Activated CD4-positive, alpha-beta memory T cell treated with anti-CD3 and anti-CD28 coated beads for 36 hours (primary cell): ENCODE measurements at places on chromosomes 2 and 18. TPM values are rescaled to one million over a fixed set of nuclear protein-coding genes. Genes with fewer than 3 reads are reported as not detected.

Gene CRYGC
- total RNA-seq: not detected

Gene RHOB
- total RNA-seq: 33.6 TPM

Gene FLACC1
- total RNA-seq: 0.63 TPM

Gene ARHGAP15
- 71.2 TPM for total RNA-seq

Gene MAP3K19
- total RNA-seq: not detected

DNA sequence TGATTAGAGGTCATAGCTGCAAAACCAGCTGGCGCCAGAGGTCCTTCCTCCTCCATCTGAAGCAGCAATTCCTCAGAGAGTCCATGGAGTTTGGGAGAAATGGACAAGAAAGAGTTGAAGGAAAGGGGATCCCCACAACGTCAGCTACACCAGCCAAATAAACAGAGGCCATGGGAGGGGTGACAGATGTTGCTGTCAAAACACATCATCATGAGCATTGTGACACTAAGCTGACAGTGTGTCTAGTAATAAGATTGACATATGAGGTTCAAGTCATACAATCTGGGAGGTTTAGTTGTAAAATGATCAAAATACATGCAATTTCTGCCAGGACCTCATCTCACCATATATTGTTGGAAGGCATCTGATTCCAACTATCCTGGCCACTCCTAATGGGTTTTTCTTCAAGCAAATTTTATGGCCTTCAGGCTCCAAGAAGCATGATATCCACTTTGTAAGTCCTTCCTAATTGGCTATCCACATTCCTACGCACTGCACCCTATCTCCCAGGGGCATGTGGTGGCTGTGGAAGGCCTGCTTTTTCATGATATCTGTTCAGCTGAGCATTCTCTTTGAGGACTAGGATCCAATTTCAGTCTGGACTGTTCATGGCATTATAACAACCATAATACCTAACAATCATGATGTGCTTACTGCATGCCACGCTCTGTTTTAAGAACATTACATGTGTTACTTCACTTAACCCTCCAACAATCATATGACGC, 335.0 kb upstream of the ID2 start:
- no peak overlapping the region for H3K4me3 ChIP-seq
- H3K4me1 ChIP-seq: no peaks in the 10 kb centered on the region
- no peak for DNase-seq
- no peaks in the 10 kb centered on the region for H3K36me3 ChIP-seq
- H3K27me3 ChIP-seq: no peaks in the 10 kb centered on the region

GRCh38 chr2:204972606-204973336, 427.5 kb downstream of the PARD3B start:
- no peak overlapping the region for H3K27ac ChIP-seq
- DNase-seq: no peak
- H3K27me3 ChIP-seq: no peaks in the 10 kb centered on the region
- H3K36me3 ChIP-seq: peaks cover 5% of the 10 kb centered on the region
- H3K4me1 ChIP-seq: peaks cover 44% of the 10 kb centered on the region
- H3K4me3 ChIP-seq: no peak overlapping the region

- no peak overlapping the region for H3K27ac ChIP-seq
- no peaks in the 10 kb centered on the region for H3K36me3 ChIP-seq
- no peak overlapping the region for H3K4me3 ChIP-seq
- DNase-seq: no peak
Measured at GRCh38 chr2:17363846-17364245, 154.4 kb downstream of the RAD51AP2 start.

- H3K4me3 ChIP-seq: no peak overlapping the region
- H3K36me3 ChIP-seq: no peaks in the 10 kb centered on the region
- DNase-seq: no peak
- H3K27ac ChIP-seq: no peak overlapping the region
Measured at GRCh38 chr2:136104977-136105376, 13.0 kb downstream of the CXCR4 start.

- H3K27ac ChIP-seq: no peak overlapping the region
- no peak overlapping the region for H3K4me3 ChIP-seq
- no peaks in the 10 kb centered on the region for H3K27me3 ChIP-seq
- H3K36me3 ChIP-seq: no peaks in the 10 kb centered on the region
- H3K4me1 ChIP-seq: no peaks in the 10 kb centered on the region
- DNase-seq: no peak
Measured at GRCh38 chr18:21146016-21146415, 34.4 kb upstream of the ROCK1 start.

DNA sequence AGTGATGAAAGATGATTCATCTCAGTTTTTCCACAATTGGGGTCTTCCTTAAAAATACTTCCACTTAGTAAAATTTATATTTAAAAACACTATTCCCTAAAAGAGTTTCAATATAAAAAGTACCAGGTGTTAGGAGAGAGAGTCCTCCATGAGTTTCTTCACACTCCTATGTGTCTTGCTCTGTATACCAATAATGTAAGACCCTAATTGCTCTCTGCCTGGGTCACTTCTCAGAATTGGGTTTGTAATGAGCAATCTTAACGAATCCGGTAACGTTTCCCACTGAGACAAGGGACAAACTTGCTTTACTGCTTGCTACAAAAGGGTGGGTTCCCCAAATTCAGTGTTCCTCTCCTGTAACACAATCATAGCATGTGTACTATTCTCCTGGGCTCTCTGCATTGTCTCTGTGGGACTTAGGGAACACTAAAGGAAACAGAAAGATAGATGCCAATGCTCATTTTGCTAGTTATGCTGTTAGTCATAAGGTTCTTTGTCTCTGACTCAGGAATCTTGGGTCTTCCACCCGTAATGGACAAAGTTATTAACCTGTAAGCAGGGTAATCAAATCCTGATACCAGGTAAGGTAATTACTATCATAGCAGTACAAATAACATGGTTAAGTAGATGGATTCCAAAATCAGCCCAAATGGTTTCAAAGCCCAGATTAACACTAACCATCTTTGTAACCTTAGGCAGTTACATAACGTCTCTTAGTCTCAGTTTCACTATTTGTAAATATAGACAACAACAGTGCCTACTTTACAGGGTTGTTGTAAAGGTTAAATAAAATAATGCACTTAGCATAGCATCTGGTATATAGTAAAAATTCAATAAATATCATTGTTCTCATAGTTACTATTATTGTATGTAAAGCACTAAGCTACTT, 46.3 kb downstream of the ITSN2 start:
- no peaks in the 10 kb centered on the region for H3K27me3 ChIP-seq
- DNase-seq: no peak
- peaks cover 18% of the 10 kb centered on the region for H3K36me3 ChIP-seq

GRCh38 chr18:12011199-12011956, 30.1 kb downstream of the IMPA2 start:
- H3K4me1 ChIP-seq: no peaks in the 10 kb centered on the region
- H3K27ac ChIP-seq: no peak overlapping the region
- no peak overlapping the region for H3K4me3 ChIP-seq
- no peaks in the 10 kb centered on the region for H3K27me3 ChIP-seq

DNA sequence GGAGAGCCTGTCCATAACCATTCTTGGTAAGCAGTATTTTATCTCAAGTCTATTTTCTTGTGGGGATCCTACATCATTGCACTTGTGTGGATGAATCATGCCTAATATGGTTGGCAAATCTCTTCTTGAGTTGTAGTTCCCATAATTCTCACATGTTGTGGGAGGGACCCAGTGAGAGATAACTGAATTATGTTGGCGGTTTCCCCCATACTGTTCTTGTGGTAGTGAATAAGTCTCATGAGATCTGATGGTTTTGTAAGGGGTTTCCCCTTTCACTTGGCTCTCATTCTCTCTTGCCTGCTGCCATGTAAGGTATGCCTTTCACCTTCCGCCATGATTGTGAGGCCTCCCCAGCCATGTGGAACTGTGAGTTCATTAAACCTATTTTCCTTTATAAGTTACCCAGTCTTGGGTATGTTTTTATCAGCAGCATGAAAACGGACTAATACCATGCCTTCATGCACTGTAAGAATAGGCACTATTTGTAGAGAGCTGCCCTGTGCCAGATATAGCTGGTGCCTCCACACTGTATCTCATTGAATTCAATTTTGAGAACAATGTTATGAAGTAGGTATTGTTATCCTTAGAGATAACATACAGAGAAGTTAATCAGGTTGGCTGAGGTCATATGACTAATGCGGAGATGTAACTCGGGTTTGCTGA, 148.3 kb downstream of the PLCL1 start:
- peaks cover 46% of the 10 kb centered on the region for H3K4me1 ChIP-seq
- no peak overlapping the region for H3K4me3 ChIP-seq
- peaks cover 9% of the 10 kb centered on the region for H3K36me3 ChIP-seq
- peak; percentile 37 for DNase-seq
- H3K27me3 ChIP-seq: no peaks in the 10 kb centered on the region

- no peak overlapping the region for H3K4me3 ChIP-seq
- no peaks in the 10 kb centered on the region for H3K36me3 ChIP-seq
- H3K4me1 ChIP-seq: no peaks in the 10 kb centered on the region
- H3K27me3 ChIP-seq: no peaks in the 10 kb centered on the region
- DNase-seq: no peak
Measured at GRCh38 chr2:59653164-59653563, 900.3 kb downstream of the BCL11A start.

- H3K27ac ChIP-seq: no peak overlapping the region
- no peaks in the 10 kb centered on the region for H3K4me1 ChIP-seq
- H3K4me3 ChIP-seq: no peak overlapping the region
- no peaks in the 10 kb centered on the region for H3K36me3 ChIP-seq
Measured at GRCh38 chr2:57453945-57454344, 592.7 kb upstream of the VRK2 start.

DNA sequence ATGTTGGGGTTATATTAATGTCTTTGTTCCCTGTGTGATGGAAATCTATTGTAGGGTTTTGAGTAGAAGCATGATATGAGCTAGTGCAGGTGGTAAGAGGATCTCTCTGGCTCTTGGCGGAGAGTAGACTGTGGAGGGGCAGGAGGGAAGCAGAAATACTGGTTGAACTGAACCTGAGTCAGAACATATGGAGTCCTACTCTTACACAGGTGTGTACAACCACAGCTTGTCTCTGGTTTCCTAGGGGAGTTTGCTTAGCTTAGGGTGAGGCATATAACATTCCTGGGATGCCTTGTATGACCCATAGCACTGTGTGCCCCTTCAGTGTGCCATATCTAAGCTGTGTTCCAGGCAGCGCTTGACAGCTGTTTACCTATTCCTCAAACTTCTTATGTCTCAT, 97.3 kb upstream of the GCFC2 start:
- no peaks in the 10 kb centered on the region for H3K36me3 ChIP-seq
- no peaks in the 10 kb centered on the region for H3K4me1 ChIP-seq
- H3K27ac ChIP-seq: no peak overlapping the region
- DNase-seq: no peak
- no peak overlapping the region for H3K4me3 ChIP-seq

GRCh38 chr18:48493434-48494230, 45.2 kb upstream of the CTIF start:
- H3K4me3 ChIP-seq: no peak overlapping the region
- H3K36me3 ChIP-seq: peaks cover 2% of the 10 kb centered on the region
- no peak for DNase-seq
- H3K27me3 ChIP-seq: peaks cover 30% of the 10 kb centered on the region
- no peak overlapping the region for H3K27ac ChIP-seq

DNA sequence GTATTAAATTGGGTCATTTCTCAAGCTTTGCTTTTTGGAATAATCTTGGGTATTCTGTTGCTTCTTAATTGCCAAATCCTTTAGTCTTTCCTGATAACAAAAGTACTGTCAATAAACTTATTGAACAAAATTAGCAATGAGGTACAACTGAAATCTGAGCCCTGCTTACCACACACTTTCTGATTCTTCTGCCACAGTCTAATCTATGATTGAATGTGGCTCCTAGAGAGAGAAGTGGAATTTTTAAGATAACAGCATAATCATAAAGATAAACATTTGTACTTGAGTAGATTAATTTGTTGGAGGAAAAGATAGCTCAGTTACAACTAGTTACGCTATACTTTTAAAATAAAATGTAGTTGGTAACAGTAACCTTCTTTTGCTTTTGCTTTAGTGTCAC, 354.8 kb downstream of the CELF4 start:
- H3K4me3 ChIP-seq: no peak overlapping the region
- H3K27me3 ChIP-seq: no peaks in the 10 kb centered on the region
- DNase-seq: no peak

DNA sequence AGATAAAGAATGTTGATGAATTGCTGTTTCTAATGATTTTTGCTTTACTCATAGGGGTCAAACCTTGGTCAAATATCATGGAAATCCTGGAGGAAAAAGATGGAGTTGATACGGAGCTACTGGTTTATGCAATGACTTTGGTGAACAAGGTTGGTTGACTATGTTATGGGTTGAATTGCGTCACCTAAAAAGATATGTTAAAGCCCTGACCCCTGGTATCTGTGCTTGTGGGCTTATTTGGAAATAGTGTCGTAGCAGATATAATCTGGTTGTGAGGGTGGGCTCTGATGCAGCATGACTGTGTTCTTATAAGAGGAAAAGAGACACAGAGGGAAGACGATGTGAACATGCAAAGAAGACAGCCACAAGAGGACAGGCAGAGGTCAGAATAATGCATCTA, 226.2 kb downstream of the TPGS2 start:
- no peak overlapping the region for H3K4me3 ChIP-seq
- H3K27me3 ChIP-seq: no peaks in the 10 kb centered on the region
- no peaks in the 10 kb centered on the region for H3K36me3 ChIP-seq
- no peak overlapping the region for H3K27ac ChIP-seq
- no peak for DNase-seq

- H3K4me3 ChIP-seq: no peak overlapping the region
- H3K27ac ChIP-seq: no peak overlapping the region
- no peak for DNase-seq
- no peaks in the 10 kb centered on the region for H3K4me1 ChIP-seq
- no peaks in the 10 kb centered on the region for H3K27me3 ChIP-seq
- H3K36me3 ChIP-seq: no peaks in the 10 kb centered on the region
Measured at GRCh38 chr2:13413989-13414388, 697.3 kb downstream of the TRIB2 start.

DNA sequence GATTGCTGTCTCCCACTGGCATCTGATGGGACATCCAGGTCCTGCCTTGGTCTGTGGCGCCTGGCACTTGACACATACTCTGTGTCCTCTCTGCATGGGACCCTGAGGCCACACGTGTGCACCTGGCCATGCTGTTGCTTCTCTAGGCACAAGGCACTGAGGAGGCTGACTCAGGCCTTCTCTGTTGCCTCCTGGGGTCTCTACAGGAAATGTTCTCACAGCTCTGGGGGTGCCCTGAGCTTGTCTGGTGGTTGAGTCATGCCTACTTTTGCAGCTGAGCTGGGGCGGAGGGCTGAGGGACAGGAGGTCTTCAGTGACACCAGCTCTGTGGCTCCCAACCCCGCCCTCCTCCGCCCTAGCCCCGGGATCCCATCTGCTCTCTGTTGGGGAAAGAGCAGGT, 207.0 kb upstream of the HS6ST1 start:
- no peak overlapping the region for H3K27ac ChIP-seq
- no peaks in the 10 kb centered on the region for H3K36me3 ChIP-seq
- H3K27me3 ChIP-seq: peaks cover 6% of the 10 kb centered on the region
- no peak for DNase-seq
- H3K4me3 ChIP-seq: no peak overlapping the region

GRCh38 chr2:136244536-136244885, 126.6 kb upstream of the CXCR4 start:
- no peak overlapping the region for H3K4me3 ChIP-seq
- no peaks in the 10 kb centered on the region for H3K27me3 ChIP-seq
- DNase-seq: no peak
- peak overlapping the region; percentile 31 for H3K27ac ChIP-seq
- H3K36me3 ChIP-seq: no peaks in the 10 kb centered on the region

- H3K27ac ChIP-seq: no peak overlapping the region
- H3K36me3 ChIP-seq: no peaks in the 10 kb centered on the region
- no peak overlapping the region for H3K4me3 ChIP-seq
- DNase-seq: no peak
- H3K27me3 ChIP-seq: no peaks in the 10 kb centered on the region
Measured at GRCh38 chr18:22238681-22239080, 69.3 kb downstream of the GATA6 start.

GRCh38 chr18:48987821-48988220, 37.1 kb upstream of the SMAD7 start:
- no peak overlapping the region for H3K27ac ChIP-seq
- no peaks in the 10 kb centered on the region for H3K4me1 ChIP-seq
- H3K36me3 ChIP-seq: no peaks in the 10 kb centered on the region
- H3K4me3 ChIP-seq: no peak overlapping the region
- peaks cover 1% of the 10 kb centered on the region for H3K27me3 ChIP-seq
- no peak for DNase-seq
